Activated CD4-positive, alpha-beta T cell treated with anti-CD3 and anti-CD28 coated beads, Interleukin-10, Interleukin-2, amounts not matched to agents 100 ng/mL and 50 ng/mL, durations not matched to agents 16 hours and 8 hours (primary cell): ENCODE measurements at places on chromosomes 3 and 15.

DNA sequence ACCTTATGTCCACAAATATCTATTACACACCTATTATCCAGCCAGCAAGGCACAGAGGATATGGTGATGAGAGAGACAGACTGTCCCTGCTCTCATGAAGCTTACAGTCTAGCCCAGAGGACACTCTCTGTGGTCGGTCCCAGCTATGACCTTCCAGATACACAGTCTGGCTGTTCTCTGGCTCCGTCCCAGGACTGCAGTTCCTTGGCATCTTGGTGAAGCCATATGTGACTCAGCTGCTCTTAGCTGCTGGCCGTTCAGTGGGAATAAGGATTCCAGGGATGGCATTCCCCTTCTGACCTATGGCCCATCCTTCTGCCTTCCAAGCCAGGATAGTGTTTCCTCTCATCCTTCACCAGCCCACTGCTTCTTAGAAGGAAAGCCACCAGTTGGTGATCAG is 30.8 kb downstream of the MEX3B start:
- DNase-seq, result no peak

DNA sequence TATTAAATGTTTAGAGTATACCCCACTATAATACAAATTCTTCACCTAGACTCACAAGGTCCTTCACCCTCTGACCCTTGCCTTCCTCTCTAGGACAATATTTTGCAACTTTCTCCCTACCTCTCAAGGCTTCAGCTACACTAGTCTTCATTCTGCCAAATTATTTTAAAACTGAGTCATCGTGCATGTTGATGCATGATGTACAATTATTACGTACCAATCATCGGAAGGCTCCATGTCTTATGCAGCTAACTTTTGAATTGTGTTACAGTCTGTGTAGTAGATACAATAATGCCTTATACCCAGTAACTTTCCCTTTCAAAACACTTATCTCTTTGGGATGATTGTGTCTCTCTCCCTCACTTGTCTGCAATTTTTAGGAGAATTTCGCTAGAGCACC is 98.5 kb upstream of the ROBO2 start:
- DNase-seq, result no peak

GRCh38 chr3:61821823-61822251 is 260.5 kb downstream of the PTPRG start:
- no peak for DNase-seq

GRCh38 chr3:128052595-128053351 is 536 bp downstream of the SEC61A1 start:
- no peak for DNase-seq

GRCh38 chr3:38579551-38580449 is 69.7 kb downstream of the SCN5A start:
- DNase-seq, result no peak

DNA sequence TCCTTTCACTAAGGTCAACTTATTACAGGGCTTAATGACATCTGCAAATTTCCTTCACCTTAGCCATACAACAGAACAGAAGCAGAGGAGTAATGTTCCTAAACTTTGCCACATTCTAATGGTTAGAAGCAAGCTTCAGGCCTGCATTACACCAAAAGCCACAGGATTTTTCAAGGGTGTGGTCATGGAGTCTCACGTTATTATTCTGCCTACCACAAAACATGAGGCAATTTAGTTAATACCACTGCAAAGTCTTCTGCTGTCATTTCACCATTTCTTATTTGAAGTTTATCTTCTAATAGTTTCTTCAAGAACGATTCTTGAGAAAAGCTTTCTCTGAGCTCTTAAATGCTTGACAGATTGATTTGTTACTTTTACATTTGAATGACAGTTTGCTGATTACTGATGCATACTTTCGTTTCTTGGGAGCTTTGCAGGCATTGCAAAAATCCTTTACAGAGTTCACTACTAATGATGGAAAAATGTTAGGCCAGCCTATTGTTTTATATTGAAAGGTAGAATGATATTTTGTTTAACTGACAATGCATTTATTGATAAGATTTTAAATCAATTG is 1257.1 kb downstream of the NSUN3 start:
- no peak for DNase-seq

GRCh38 chr15:89332446-89332845 is 2.2 kb downstream of the POLG start:
- DNase-seq, result peak; percentile 38

DNA sequence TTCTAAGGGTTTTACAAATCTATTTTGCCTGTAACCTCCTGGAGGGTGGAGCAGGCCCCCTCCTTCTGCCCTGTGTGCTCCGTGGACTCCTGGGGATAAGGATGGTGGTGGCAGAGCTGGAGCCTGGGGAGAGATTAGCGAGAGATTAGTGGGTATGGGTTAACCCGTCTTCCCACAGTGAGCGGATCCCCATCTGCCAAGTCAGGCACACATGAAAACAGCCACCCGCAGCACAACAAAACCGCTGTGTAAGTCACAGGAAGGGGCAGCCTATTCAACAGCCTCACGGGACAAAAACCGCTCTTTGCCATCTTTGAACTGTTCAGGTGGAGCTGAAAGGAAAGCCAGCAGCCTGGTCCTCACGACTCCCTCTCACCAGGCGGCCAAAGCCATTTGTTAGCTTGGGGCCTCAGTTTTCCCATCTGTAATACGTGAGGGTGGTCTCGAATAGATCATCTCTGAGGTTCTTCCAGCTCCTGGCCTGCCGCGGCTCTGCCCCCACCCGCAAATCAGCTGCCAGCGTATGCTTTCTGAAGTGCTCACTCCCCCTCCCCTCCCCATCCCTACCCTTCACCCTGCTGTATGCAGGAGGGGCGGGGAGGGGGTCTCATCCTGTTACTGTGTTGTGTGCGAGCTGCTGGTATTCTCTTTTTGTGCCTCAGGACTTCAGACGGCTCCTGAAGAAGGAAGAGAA is 43.6 kb downstream of the PDIA5 start:
- DNase-seq, result no peak

GRCh38 chr3:31472479-31473390 is 60.0 kb upstream of the STT3B start:
- DNase-seq, result peak; percentile 72
